ENCODE measurements at places on chromosomes 6 and 20.

GRCh38 chr6:168420084-168420483 lies 20.9 kb upstream of the SMOC2 start:
- no peak for DNase-seq

GRCh38 chr6:48881551-48881950 lies 581.5 kb downstream of the MMUT start:
- DNase-seq = no peak

- no peak for DNase-seq
Measured at GRCh38 chr6:89862273-89862672, 32.0 kb upstream of the GJA10 start.

- peak; percentile 37 for DNase-seq
Measured at GRCh38 chr20:10060226-10060625, 25.4 kb downstream of the ANKEF1 start.

GRCh38 chr20:58019850-58020625 lies 208.4 kb downstream of the ANKRD60 start:
- no peak for DNase-seq

DNA sequence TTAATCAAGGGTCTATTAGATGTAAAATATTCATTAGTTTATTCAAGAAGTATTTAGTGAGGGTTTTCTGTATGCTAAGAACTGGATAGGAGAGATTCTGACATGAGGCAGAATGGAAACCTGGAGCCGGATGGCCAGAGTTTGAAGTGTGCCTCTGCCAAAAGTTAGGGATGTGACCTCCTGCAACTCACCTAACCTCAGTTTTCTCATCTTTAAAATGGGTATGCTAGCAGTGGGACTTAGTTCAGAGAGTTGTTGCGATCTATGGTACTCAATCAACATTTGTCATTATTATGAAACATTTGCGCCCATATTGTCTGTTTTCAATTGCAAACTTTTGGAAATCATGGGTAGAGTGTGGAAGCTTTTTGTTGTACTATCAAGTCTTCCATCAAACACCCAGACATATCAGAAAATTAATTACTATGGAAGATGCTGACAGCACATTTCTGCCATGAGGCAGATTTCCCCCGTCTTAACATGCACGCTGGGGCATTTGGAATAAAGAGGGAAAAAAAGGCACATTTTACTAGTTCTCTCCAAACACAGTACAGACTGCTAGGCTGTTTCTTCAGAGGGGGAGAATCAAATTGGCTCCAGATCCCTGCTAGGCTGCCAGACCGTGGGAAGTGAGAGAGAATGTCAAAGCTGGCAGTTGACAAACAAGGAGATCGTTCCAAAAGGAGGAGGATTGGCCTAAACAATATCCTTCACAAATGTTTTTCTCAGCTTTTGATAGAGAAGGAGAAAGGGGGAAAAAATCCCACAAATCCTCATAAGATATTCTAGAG lies 205.3 kb upstream of the TSHZ2 start:
- no peak for DNase-seq

Data from Daoy (cell line).